ENCODE measurements at places on chromosomes 4 and X.
A peak's percentile ranks its signal among the peaks of the same experiment; 100 is the strongest.

- DNase-seq: no peak
Observed at GRCh38 chr4:56305390-56305789, 81.9 kb downstream of the AASDH start.

GRCh38 chrX:16594490-16594889 lies 55.5 kb upstream of the S100G start:
- DNase-seq: no peak

GRCh38 chr4:103498161-103499070 lies 221.4 kb downstream of the TACR3 start:
- peak; percentile 85 for DNase-seq

DNA sequence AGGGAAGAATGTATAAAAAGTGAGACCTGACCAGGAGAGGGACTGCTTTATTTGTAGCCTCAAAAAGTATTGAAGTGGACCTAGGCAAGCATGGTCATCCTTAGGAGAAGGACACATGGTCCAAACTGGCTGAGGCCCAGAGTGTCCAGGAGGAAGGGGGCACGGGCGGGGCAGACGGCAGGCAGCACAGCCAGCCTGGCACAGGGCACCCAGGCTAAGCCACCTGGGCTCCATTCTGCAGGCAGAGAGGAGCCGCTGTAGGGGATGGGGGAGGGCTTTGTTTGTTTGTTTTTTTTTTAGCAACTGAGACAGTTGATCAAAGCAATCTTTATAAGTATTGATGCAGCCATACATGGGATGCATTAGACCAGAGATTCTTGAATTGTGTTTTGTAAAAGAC lies 188.6 kb downstream of the PRDM5 start:
- no peak for DNase-seq

- DNase-seq: no peak
Observed at GRCh38 chrX:13755254-13755653, 20.7 kb downstream of the OFD1 start.

DNA sequence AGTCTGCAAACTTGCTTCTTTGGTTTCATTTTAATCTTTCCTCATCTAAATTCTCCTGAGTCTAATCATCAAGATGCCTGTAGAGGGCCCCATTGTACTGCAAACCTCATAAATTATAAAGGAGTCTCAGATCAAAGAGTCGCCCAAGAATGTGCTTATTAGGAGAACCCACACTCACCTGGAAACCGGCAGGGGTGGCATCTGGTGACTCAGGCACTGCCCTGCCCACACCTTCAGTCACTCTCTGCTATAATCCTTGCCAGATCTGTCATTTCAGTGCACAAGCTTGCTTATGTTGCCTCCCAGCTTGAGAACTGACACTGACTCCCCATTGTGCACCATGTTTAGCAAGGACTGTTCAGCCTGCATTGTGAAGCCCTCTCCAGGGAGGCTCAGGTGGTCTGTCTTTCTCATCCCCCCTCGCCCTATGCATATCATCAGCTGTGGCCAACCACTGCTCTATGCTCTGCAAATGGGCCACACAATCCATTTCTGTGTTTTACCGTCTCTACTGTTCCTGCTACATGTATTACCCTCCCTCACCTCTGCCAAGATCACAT lies 12.4 kb downstream of the EPGN start:
- DNase-seq: peak; percentile 83

GRCh38 chr4:153469031-153469430 lies 2.9 kb downstream of the TMEM131L start:
- peak; percentile 20 for DNase-seq

DNA sequence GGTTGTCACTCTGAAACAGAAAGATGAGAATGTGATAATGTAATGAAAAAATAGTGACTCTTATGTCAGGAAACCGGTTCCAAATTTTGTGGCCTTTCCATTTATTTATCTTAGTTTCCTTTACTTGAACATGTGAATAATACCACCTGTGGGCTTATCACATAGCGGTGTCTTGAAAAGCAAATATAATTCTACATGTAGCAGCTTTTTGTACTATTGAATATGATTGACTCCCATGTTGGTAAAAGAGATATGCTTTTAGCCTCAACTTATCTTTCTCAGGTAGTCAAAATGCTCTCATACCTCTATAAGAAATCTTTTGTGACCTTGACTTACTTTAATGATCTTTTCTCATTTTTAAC lies 12.0 kb downstream of the PRDM8 start:
- DNase-seq: no peak

DNA sequence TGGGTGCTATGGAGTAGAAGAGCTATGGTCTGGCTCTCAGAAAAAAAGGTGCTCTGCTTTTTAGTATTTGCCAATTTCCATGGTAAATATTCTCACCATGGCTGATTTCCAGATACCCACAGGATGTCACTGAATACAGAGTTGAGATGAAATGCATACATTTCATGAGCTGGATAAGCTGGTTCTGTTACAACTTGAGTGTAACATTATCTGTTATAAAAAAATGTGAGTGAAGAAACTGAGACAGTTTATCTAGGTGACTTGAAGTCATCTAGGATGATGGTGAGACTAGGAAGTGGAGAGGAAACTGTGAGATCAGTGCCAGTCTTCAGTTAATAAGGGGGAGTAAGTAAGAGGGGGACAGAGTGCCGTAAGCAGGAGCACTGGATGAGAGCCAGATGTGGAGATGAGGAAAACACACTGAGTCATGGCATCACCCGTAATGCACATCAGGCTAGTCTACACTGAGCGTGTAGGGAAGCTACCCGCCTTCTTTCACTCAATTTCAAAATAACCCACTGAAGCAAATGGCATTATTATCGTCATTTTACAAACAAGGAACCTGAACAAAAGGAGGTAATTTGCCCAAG lies 5.0 kb downstream of the HPSE start:
- DNase-seq: no peak

DNA sequence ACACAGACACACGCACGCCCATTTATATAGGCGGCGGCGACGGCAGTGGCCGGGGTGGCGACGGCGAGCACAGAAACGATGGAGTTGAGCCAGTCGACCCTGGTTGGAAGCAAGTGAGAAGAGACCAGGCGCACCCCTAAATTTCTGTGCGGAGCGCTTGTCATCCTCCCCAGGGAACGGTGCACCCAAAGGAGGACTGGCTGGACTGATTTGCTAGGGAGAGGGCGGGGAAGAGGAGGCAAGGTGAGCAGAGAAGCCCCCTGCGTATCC lies 302 bp downstream of the NHS start:
- DNase-seq: no peak

- DNase-seq: peak; percentile 28
Observed at GRCh38 chr4:116925900-116926457, 159.4 kb downstream of the TRAM1L1 start.

DNA sequence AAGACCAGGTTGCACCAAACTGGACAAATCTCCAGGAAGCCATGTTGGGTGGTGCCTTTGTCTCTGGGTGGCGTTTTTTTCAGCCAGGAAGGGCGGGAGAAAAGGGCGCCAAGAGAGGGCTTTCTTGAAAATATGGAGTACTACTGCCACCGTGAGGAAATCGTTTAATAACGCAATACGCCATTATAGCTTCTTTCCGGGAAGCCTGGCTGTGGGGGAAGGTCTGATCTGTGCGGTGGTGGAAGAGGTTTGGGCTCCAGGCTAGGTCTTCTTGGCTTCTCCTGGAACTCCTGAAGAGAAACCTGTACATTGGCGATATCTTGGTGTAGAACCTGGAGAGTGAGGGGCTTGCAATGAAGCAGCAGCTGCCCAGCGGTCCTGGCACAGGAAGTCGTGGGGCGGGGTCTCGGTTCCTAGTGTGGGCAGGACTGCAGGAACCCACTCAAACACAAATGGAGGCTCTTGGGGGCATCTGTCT lies 202.7 kb downstream of the OR13H1 start:
- peak; percentile 78 for DNase-seq

GRCh38 chr4:110371016-110371770 lies 104.8 kb upstream of the ENPEP start:
- DNase-seq: no peak

DNA sequence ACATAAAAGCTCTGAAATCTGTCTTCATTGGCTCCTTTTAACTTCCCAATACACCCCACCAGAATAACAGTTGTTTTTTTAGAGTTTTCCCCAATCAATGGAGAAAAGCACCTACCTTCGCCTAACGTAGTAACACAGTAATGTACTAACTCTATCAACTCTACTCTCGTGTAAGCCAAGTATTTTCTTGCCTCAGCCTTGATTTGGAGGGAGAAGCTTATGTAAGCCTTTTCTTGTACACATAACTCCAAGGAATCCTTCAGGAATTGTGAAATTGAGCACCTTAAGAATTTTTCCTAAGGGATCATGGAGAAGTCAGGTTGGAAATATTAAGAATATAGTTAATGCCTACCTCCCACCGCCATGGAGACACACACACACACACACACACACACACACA lies 181.2 kb downstream of the RAPGEF2 start:
- no peak for DNase-seq

All from adipocyte (in vitro differentiated cells).